Stimulated activated CD4-positive, alpha-beta T cell treated with anti-CD3 and anti-CD28 coated beads, Interleukin-1b, Interleukin-23, amount 100 ng/mL, for 1 hour (primary cell): ENCODE measurements at places on chromosomes 1 and 21.

DNA sequence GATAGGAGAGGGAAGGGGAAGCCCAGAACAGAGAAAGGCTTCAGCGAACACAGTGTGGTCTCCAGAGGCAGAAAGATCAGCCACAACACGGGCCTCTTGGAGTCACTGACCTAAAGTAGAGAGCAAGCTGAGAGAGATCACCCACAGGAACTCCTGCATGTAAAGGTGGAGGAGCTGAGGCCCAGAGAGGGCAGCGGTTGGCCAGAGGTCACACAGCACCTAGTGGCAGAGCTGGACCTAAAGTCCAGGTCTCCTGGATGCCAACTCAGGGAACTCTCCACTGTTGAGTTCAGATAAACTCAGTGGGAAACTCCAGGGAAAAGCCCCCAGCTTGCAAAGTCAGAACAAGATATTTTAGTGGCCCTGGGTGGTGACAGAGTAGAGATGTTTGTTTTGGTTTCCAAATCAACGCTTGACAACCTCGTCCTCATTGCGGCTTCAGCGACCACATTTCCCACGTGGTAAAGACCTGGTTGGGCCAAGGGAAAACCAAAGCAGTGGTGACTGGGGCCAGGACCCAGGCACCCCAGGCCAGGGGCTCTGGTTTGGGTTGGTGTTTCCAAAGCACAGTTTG lies 4.6 kb downstream of the IFFO2 start:
- DNase-seq: peak; percentile 38

DNA sequence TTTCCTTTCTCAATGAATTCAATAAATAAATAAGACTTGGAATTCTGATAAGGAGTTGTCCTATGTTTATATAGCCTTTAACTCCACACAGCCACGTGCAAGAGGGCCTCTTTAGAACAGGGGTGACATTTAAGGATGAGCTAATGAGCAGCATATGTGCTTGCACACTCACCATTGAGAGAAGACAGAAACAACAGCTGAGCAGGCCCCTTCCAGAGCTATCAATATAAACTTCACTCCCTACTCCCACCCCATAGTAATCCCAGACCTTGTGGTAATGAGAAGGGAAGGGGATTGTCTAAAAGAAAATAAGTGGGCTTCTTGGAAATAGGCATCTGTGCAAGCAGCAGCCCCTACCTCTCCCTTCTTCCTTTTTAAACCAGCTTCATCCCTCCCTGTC lies 176.0 kb downstream of the SEC16B start:
- no peak for DNase-seq

GRCh38 chr1:25620211-25620610 lies 3.6 kb downstream of the MAN1C1 start:
- no peak for DNase-seq

DNA sequence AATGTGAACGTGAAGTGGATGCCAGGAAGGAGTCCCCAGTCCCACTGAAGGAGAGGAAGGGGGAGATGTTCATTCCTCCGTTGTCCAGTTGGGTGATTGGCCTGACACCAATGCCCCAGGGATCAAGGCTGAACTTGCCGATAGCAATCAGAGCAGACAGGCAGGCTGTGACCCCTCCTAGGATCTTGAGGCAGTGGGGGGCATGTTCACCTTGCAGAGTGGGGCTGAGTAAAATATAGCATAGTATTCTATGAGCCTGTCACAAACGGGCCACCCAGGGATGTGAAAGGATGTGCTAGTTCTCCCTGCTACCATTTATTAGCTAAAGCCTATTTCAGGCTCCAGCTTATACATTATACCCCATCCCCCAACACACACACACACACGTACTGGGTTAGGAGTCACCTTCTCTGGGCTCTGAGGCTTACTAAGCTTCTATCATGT lies 80.7 kb upstream of the CD34 start:
- DNase-seq: no peak

GRCh38 chr1:97796711-97797110 lies 124.1 kb downstream of the DPYD start:
- no peak for DNase-seq

- DNase-seq: no peak
Observed at GRCh38 chr1:184840596-184840995, 85.9 kb upstream of the EDEM3 start.
